Left kidney (tissue), 8 donors: ENCODE measurements at places on chromosomes 2 and 18.
A peak's percentile ranks its signal among the peaks of the same experiment; 100 is the strongest.

- DNase-seq: no peak
Measured at GRCh38 chr2:202034249-202035088, 814 bp downstream of the FZD7 start.

GRCh38 chr2:228417526-228417925 is 236.0 kb upstream of the SPHKAP start:
- DNase-seq: no peak

DNA sequence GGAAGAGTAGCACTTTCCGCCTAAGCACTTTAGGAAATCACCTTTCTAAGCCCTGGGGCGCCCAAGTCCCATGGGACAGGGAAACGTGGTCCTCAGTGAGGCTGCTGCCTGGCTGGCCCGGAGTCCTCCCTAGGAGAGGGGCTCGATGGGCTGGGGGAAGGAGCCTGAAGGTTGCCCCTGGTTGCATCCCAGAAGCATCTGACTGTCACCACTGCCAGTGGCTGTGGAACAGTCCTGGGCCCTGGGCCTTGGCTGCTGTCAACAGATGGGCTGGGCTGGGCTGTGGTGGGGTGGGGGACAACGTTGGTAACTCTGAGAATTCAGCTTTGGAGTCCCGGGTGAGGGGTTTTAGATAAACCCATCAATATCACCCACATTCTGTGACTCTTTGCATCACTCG is 22.5 kb downstream of the ASB1 start:
- DNase-seq: no peak

GRCh38 chr2:6309415-6310255 is 556.1 kb downstream of the CMPK2 start:
- peak; percentile 48 for DNase-seq

DNA sequence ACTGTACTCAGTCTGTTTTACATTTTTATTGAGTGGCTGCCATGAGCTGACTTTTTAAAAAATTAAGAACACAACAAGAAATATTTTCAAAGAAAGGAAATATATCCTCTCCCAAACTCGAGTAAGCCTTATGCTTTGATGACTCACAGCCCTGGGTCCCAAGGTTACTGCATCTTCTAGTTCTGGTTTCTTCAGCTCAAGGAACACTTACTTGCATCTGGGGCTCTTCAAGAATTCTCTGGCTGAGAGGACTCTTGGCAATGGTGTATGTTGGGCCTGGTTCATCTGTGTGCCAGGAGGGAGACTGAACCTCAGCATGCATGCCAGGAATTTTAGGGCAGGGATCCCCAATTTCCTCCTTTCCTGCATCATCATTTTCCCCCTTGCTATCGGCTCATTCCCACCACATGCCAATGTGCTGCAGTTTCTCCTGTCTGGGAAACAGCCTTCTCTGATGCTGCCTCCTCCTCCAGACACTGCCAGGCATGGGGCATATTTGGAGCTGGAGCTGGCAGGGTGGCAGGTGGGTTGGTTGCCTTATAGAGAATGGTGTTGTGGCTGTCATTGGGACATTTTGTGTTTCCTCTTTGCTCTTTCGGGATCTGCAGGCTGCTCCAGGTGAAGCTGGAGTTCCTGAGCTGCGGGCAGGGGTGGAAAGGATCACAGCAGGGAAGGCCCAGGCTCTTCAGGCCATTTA is 192.2 kb upstream of the HS6ST1 start:
- DNase-seq: no peak

DNA sequence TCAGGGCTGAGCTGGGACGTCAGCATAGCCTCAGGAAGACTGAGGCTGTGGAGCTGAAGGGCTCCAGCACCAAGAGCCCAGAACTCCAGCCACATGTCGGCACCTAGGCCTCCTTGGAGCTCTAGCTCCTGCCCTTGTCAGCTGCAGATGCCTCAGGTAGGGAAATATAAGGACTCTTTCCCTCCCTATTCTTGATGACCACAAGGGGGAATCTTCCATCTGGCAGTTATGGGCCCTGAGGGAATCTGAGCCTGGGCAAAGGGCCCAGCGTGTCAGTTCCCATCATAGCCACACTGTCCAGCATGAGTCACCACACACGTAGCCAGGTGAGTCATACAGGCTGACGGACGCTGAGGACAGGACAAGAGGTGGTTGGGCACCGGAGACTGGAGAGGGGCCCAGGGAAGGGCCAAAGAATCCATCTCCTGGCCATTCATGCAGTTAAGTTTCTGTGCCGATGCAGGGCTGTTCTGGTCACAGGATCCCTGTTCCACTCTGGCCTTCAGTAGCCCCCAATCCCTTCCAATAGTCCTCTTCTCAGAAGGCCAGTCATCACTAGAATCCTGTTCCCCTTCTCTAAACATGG is 1.8 kb downstream of the MPV17 start:
- no peak for DNase-seq

GRCh38 chr2:232816657-232817056 is 40.3 kb upstream of the KCNJ13 start:
- peak; percentile 18 for DNase-seq

GRCh38 chr2:57408587-57408986 is 638.0 kb upstream of the VRK2 start:
- DNase-seq: no peak

- no peak for DNase-seq
Measured at GRCh38 chr2:170953941-170954340, 24.9 kb downstream of the GORASP2 start.

- DNase-seq: no peak
Measured at GRCh38 chr2:239937866-239938640, 87.1 kb downstream of the NDUFA10 start.

DNA sequence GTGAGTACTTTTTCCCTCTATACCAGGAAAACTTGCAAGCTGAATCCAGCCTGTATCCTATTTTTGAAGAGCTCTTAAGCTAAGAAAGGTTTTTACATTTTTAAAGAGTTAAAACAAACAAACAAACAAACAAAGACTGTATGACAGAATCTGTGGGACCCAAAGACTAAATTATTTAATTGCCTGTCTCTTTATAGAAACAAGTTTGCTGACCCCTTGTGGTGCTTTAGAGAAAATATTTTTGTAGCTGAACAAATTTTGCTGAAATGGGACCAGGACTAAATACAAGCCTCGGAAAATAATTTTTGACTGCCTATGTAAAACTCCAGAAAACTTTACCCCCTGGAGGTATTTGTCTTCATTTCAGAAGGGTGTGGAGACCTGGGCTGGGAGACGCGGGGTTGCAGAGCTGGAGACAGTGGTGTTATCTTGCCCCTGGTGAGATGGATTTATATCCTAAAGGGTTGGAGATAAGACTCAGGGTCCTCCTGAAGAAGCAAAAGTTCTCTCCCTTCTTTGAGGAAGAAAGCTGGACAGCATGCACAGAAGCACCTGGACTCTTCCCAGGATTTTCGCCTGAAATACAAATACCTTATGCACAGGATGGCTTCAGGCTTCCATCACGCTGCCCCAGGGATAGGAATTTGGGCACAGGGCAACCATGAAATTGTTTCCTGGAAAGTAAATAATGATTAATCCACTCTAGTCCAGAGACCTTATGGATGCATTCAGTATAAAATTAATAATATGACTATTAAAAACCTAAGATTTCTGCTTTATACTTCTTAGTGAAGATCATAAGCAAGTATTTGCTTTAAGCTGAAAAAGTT is 54.3 kb downstream of the TMX3 start:
- peak; percentile 35 for DNase-seq

GRCh38 chr2:47301277-47301618 is 101.7 kb upstream of the MSH2 start:
- DNase-seq: no peak

DNA sequence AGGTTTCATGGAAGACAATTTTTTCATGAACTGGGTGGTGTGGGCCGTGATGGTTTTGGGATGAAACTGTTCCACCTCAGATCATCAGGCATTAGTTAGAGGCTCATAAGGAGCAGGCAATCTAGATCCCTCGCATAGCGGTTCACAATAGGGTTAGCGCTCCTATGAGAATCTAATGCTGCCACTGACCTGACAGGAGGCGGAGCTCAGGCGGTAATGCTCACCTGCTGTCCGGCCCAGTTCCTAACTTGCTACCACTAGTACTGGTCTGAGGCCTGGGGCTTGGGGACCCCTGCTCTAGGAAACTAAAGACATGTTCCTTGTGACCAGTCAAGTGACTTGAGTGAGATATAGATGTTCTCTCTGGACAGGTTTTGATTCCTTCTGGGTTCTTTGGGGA is 49.2 kb downstream of the OXER1 start:
- no peak for DNase-seq

GRCh38 chr18:42860011-42860410 is 255.5 kb downstream of the RIT2 start:
- DNase-seq: no peak

- no peak for DNase-seq
Measured at GRCh38 chr2:141195087-141195486, 935.7 kb downstream of the LRP1B start.

DNA sequence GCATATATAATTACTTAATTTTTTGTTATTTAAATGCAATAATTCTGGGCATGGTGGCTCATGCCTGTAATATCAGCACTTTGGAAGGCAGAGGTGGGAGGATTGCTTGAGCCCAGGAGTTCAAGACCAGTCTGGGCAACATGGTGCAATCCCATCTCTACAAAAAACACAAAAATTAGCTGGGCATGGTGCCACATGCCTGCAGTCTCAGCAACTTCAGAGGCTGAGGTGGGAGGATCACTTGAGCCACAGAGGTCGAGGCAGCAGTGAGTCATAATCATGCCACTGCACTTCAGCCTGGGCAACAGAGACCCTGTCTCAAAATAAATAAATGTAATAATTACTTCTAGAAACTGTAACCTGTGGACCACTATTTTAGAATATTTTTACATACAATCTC is 21.5 kb upstream of the TMEM87B start:
- DNase-seq: no peak

- DNase-seq: no peak
Measured at GRCh38 chr2:221929259-221929658, 357.2 kb upstream of the EPHA4 start.

DNA sequence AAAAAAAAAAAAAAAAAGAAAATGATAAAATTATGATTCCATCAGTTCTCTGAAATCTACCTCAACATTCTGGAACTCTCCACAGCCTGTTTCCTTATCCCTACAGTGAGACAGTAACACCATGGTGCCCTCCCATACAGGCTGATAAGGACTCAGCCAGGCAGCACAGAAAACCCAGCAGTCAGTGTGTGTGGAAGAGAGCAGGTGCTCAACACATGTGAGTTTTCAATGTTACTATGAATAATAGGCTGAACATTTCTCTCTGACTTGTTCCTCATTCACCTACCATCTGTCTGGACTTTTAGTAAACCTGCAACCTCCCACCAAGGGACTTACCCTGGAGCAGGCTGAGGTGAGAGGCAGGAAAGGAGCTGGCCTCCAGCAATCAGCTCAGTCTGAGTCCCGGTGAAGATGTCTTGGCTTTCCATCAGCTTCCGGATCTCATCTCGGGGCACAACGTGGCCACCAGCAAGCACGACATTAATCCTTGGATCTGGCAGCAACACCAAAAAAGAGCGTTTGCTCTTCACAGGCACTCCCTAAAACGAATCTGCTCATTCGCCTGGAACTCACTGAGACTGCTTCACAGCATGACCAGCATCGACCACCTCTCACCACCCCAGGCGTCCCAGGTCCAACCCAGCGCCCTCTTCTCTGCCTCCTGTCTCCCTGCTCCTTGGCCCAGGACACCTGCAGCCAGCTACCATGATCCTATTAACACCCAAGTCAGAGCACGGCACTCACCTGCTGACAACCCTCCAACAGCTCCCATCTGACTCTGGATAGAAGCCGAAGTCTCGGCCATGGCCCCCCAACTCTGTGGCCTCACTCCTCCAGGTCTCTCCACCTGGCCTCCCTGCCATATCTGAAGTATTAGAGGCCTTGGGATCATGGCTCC is 16.5 kb downstream of the PASK start:
- no peak for DNase-seq

GRCh38 chr2:168471163-168471475 is 15.0 kb downstream of the CERS6 start:
- no peak for DNase-seq

GRCh38 chr18:46332921-46333341 is 228.7 kb downstream of the HAUS1 start:
- DNase-seq: no peak

DNA sequence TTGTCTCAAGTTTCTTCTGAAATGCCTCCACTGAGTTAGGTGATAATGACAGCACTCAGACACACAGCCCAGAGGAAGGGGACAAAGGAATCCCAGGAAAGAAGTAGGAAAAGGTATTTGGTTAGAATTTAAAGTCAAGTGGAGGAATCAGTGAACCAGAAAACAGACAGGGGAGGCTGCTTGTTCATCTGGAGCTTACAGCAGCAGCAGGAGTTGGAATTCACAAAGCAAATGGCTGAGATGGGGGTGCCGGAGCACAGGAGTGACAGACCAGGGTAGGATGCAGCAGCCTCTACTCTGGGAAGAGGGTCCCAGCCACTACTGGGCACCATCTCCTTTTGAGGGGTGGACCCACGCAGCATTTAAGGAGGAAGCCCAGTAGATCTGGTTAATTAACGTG is 104.8 kb downstream of the ST6GAL2 start:
- DNase-seq: peak; percentile 33

GRCh38 chr2:28505361-28505760 is 9.5 kb downstream of the PLB1 start:
- DNase-seq: no peak

DNA sequence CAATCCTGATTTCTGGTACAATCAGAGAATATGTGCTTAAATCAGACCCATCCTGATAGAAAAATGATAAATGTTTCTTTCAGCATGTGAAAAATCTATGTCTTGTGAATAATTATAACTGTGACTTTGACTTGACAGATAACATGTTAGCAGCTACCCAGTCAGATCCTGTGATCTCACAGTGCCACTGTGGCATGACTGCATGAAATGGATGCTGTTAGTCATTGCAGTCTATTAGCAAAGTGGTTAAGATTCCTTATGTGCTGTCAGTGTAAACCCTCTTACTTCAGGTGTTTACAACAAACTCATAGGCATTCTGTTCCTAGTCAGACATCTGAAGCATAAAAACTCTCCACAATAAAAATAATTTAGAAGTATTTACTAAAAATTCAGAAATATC is 244.6 kb upstream of the RND3 start:
- no peak for DNase-seq

DNA sequence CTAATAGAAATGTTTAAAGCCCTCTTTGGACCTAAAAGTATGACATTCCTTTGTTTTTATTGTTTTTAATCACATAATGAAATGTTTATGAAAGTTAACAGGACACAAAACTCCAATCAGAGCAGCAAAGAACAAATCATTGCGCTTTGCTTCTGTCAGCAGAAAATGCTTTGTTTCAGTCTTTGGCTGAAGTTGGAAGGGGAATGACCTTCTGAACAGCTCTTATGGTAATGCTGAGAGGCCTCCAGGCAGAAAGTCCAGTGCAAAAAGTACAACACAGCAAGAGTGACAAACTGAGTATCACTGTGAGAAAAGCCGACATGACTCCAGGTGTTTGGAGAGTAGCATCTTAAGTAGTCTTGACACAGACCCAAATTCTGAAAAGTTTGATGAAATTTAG is 147.7 kb upstream of the SP5 start:
- no peak for DNase-seq

- no peak for DNase-seq
Measured at GRCh38 chr2:150126143-150126740, 361.2 kb downstream of the RND3 start.

DNA sequence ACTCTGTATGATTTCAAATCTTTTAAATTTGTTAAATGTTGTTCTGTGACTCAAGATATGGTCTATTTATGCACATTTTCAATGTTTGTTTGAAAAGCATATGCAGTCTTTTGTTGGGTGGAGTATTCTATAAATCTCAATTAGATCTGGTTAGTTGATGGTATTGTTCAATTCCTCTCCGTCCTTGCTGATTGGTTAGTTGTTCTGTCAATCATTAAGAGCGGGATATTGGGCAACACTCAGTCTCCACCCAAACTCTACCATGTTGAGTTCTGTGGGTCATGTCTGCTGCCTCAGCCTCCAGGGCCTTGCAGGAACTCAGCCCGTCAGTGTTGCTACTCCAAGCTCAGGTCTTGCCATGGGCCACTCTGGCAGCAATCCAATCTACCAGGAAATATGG is 118.9 kb downstream of the VWA3B start:
- no peak for DNase-seq
